Left lobe of liver (tissue), 2 donors: ENCODE measurements at places on chromosomes 4 and X.

DNA sequence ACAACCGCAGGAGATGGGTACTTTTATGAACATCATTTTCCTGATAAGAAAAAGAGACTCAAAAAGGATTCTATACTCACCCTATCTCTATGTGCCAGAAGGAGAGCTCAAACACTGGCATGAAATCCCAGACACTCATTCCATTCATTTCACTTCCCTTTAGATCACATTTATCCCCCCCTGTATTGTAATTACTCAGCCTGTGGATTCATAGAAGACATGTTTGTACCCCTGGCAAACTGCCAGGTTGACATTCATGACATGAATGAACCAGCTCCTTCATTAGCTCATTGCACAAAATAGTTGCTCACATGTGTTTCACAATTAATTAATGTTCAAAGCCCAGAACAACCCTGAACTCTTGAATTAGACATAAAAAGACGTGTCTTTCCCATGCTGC lies 4.9 kb downstream of the SMR3A start:
- no peak for DNase-seq

- DNase-seq, result no peak
Observed at GRCh38 chrX:53681661-53682060, 4.9 kb downstream of the HUWE1 start.

GRCh38 chr4:134160211-134160610 lies 41.4 kb downstream of the PABPC4L start:
- no peak for DNase-seq

- no peak for DNase-seq
Observed at GRCh38 chr4:153533387-153533786, 67.2 kb downstream of the TMEM131L start.
